ENCODE measurements at places on chromosomes 6 and 20.

DNA sequence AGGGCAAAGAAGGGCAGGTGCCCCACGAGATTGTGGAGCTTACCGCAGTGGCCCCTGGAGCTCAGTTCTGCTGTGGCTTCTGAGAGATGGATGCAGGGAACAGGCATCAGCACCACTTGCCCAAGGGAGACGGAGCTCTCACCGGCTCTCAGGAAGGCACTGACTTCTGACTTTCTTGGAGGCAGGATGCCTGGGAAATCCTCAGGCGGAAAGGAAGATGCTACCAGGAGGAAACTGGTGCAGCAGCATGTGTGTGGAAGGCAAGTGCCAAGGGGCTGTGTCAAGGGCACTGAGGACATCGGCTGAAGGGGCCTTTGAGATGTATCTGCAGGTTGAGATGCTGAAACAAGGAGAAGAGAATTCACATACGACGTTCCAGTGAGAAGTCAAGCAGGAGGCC, 64.0 kb downstream of the FOXA2 start:
- DNase-seq: no peak

- no peak for DNase-seq
Measured at GRCh38 chr6:15073344-15073789, 172.5 kb upstream of the JARID2 start.

GRCh38 chr20:23658989-23659609, 21.3 kb upstream of the CST3 start:
- DNase-seq: no peak

GRCh38 chr6:50277774-50278173, 228.0 kb upstream of the DEFB112 start:
- DNase-seq: no peak

DNA sequence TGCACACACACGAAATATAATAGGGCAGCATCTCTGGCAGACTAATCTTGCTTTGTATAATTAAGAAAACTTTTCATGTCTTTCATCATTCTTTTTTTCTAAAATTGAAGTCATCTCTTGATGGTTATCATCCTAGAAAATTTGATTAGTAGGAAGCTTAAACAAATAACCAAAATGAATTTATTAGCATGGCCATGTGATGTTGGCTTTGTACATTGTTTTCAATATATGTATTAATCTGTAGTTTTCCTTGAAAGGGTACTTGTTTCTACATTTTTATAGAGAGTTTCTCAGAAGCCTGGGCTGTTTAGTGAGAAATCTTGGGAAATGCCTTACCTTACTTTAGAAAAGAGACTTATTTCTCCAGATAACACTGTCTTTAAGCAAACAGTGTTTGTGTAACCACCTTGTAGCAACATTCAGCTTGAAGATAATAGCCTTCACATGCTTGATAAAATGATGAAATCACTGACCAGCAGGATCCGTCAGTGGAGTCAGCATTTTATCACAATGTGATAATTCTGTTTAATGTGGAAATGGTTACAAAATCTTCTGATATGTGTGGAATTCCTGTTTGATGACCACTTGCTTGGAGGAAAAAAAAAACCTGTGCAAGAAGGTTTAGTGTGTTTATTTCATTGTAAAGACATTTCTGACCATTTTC, 147.8 kb downstream of the MACROD2 start:
- peak; percentile 34 for DNase-seq

GRCh38 chr20:40633123-40633850, 55.7 kb downstream of the MAFB start:
- DNase-seq: no peak

DNA sequence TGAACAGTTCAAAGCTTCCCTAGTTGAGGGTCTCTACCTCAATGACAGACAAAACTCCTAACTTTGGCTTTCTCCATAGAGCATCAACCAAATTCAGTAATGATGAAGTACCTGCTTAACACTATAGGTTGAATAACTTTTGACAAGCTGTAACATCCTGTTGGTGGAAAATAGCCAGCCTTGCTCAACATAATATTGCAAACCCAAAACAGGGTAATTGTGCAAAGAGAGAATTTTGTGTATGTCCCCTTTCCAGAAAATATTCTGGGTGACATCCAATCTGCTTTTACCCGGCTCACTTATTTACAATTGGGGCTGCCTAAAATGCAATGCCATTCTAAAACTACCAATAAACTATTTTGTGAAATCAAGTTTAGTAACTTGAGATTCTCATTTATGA, 72.8 kb downstream of the ATXN1 start:
- DNase-seq: no peak

All from astrocyte of the cerebellum (primary cell).